Liver (tissue), 10 donors: ENCODE measurements at places on chromosomes 1 and 21.
A peak's percentile ranks its signal among the peaks of the same experiment; 100 is the strongest.

GRCh38 chr21:23398726-23399125 lies 2208.6 kb downstream of the MRPL39 start:
- no peak overlapping the region for H3K27ac ChIP-seq
- no peaks in the 10 kb centered on the region for H3K27me3 ChIP-seq
- DNase-seq = no peak
- no peak overlapping the region for H3K4me3 ChIP-seq
- no peaks in the 10 kb centered on the region for H3K36me3 ChIP-seq

GRCh38 chr1:184385865-184386311 lies 941 bp upstream of the C1orf21 start:
- no peaks in the 10 kb centered on the region for H3K36me3 ChIP-seq
- H3K4me3 ChIP-seq = no peak overlapping the region
- no peak for DNase-seq
- H3K27me3 ChIP-seq = peaks cover 3% of the 10 kb centered on the region
- H3K4me1 ChIP-seq = peaks cover 14% of the 10 kb centered on the region

- H3K27ac ChIP-seq = no peak overlapping the region
- no peaks in the 10 kb centered on the region for H3K27me3 ChIP-seq
- H3K4me1 ChIP-seq = peaks cover 12% of the 10 kb centered on the region
- peak; percentile 82 for DNase-seq
- H3K4me3 ChIP-seq = no peak overlapping the region
Measured at GRCh38 chr1:16009030-16009460, 5.0 kb downstream of the SRARP start.

GRCh38 chr1:19949016-19949415 lies 25.6 kb upstream of the PLA2G2E start:
- H3K4me3 ChIP-seq = no peak overlapping the region
- H3K4me1 ChIP-seq = no peaks in the 10 kb centered on the region
- H3K27me3 ChIP-seq = no peaks in the 10 kb centered on the region
- DNase-seq = no peak
- H3K36me3 ChIP-seq = no peaks in the 10 kb centered on the region

DNA sequence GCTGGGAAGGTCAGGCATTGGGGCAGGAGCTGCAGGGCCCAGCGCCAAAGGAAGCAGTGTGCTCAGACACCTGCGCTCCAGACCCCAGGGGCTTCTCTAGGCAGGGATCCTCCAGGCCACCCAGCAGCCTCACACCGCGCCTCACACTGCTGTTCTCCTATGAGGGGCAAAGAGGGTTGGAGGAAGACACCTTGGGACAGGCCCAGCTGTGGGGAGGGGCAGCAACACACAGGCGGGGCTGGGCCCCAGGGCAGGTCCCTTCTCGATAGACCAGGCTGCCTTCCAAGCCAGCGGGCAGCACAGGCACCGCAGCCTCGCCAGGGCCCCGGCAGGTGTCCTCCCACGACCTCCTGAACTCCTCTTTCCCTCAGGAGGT lies 20.7 kb upstream of the PRSS38 start:
- H3K27ac ChIP-seq = no peak overlapping the region
- H3K4me1 ChIP-seq = no peaks in the 10 kb centered on the region
- DNase-seq = no peak
- no peaks in the 10 kb centered on the region for H3K36me3 ChIP-seq
- no peak overlapping the region for H3K4me3 ChIP-seq
- H3K27me3 ChIP-seq = peaks cover 2% of the 10 kb centered on the region

DNA sequence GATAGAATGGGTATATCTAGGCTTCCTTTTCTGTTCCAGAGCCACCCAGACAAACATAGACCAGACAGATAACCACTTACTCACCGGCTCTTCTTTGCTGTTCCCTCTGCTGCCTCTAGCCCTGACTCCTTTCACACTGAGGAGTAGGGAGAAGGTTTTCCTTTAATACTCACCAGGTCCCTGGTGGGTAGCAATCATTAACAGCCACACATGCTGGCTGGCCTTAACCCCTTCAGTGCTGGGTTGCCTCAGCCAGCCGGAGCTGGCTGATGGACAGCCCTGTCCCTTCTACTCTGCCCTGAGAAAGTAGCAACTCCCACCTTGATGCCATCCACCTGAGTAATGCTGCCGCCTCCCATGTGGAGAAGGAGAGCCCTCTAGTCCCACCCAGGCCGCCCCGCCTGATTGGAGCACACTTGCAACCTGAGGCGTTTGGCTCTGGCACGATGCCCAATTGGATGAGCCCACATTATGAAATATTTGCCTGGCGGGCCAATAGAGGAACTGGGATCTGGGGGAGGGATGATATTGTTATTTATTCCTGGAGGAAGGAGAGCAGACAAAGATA lies 71.6 kb downstream of the PLEKHA6 start:
- H3K27ac ChIP-seq = peak overlapping the region; percentile 90
- peak; percentile 63 for DNase-seq
- no peaks in the 10 kb centered on the region for H3K36me3 ChIP-seq

DNA sequence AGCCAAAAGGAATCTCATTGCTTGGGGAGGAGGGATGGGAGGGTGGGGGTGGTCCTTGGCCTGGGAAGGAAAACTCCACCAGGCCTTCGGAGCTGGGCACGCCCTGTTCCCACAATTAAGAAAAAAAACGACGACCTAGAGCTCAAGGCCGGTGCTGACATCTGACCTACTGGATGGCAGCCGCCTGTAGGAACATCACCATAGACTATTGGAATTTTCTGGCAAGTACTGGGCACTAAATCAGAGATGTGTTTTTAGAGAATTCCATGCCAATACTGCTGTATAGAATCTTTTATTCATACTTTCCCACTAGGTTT lies 729 bp downstream of the NADK start:
- no peak for DNase-seq
- peak overlapping the region; percentile 97 for H3K27ac ChIP-seq
- peak overlapping the region; percentile 71 for H3K4me3 ChIP-seq
- H3K36me3 ChIP-seq = peaks cover under 1% of the 10 kb centered on the region
- H3K4me1 ChIP-seq = peaks cover 39% of the 10 kb centered on the region
- no peaks in the 10 kb centered on the region for H3K27me3 ChIP-seq

DNA sequence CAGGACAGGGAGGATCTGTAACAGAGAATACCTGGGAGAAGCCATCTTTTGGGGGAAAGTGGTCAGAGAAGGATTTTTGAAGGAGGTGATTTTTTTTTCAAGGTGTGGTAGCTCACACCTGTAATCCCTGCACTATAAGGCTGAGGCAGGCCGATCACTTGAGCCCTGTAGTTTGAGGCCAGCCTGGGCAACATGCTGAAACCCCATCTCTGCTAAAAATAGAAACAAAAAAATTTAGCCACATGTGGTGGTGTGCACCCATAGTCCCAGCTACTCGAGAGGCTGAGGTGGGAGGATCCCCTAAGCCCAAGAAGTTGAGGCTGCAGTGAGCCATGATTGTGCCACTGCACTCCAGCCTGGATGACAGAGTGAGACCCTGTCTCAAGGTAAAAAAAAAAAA lies 67.4 kb upstream of the ARTN start:
- no peaks in the 10 kb centered on the region for H3K36me3 ChIP-seq
- no peak overlapping the region for H3K4me3 ChIP-seq
- DNase-seq = no peak
- H3K27ac ChIP-seq = no peak overlapping the region
- no peaks in the 10 kb centered on the region for H3K27me3 ChIP-seq
- H3K4me1 ChIP-seq = no peaks in the 10 kb centered on the region

DNA sequence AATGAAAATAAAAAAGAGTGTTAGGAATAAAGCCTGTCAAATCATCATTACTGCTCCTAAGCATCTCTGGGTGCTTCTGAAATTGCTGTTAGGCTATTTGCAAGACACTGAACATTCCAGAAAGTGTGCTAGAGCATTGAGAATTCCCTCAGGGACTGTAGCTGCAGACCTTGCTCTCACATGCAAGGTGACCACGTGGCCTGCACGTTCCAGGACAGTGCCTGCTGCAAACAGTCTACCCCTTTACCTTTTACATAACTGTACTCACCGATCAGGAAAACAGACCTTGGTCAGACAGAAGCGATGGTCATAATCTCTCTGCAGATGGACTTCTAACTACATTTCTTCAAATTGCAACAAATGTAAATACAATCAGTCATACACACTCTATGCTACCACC lies 164.5 kb downstream of the PSMG1 start:
- H3K4me1 ChIP-seq = peaks cover 8% of the 10 kb centered on the region
- no peak for DNase-seq
- no peak overlapping the region for H3K4me3 ChIP-seq
- H3K27me3 ChIP-seq = no peaks in the 10 kb centered on the region
- no peaks in the 10 kb centered on the region for H3K36me3 ChIP-seq

GRCh38 chr1:223256034-223256433 lies 107.9 kb downstream of the SUSD4 start:
- no peaks in the 10 kb centered on the region for H3K36me3 ChIP-seq
- H3K27me3 ChIP-seq = no peaks in the 10 kb centered on the region
- H3K4me3 ChIP-seq = no peak overlapping the region
- H3K4me1 ChIP-seq = no peaks in the 10 kb centered on the region
- H3K27ac ChIP-seq = no peak overlapping the region
- no peak for DNase-seq

GRCh38 chr1:16915627-16915973 lies 6.1 kb upstream of the CROCC start:
- no peaks in the 10 kb centered on the region for H3K27me3 ChIP-seq
- peaks cover 25% of the 10 kb centered on the region for H3K4me1 ChIP-seq
- H3K4me3 ChIP-seq = no peak overlapping the region
- H3K27ac ChIP-seq = no peak overlapping the region
- H3K36me3 ChIP-seq = no peaks in the 10 kb centered on the region

GRCh38 chr1:21514245-21514644 lies 5.0 kb downstream of the ALPL start:
- H3K4me3 ChIP-seq = no peak overlapping the region
- H3K27ac ChIP-seq = no peak overlapping the region
- no peaks in the 10 kb centered on the region for H3K4me1 ChIP-seq
- DNase-seq = no peak
- H3K36me3 ChIP-seq = no peaks in the 10 kb centered on the region
- H3K27me3 ChIP-seq = no peaks in the 10 kb centered on the region

DNA sequence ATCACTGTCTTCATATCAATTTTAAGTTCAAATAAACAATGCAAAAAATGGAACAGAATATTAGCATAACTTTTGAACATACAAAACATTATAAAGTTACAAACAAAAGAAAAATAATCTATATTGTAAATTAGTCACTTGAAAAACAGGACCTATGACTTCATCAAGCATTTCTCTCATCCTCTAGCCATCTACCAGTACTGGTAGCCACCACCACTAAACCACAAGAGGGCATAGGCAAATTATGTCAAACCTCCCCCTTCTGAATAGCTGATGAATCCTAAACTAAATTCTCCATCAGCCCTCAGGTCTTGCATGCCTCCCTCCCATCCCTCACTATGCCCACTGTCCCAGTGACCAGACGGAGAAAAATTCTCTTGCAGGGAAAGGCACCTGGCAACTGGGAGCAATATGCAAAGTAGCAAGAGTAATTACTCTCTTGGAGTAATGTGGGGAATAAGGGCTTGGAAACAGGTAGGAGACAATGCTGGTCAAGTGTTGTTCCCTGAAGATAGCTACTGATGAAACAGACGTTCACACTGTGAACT lies 37.1 kb downstream of the SSX2IP start:
- H3K4me3 ChIP-seq = no peak overlapping the region
- DNase-seq = no peak
- no peaks in the 10 kb centered on the region for H3K27me3 ChIP-seq
- no peaks in the 10 kb centered on the region for H3K4me1 ChIP-seq

DNA sequence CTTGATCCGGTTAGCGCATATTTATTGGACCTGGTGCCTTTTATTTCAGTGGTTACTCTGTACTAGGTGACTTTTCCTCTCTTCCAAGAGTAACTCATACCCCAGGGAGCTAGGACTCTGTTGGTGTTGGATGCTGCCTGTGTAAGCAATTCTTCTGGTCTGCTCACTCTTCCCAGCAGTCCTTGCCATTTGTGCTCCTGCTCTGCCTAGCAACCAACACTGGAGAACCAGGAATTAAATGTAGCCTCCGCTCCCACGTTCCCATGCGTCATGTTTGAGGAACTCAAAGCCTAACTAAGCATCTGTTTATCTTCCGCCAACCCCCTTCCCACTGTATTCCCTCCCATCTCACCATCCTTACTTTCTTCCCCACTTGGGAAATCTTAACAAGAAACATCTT lies 65.7 kb upstream of the RAVER2 start:
- no peaks in the 10 kb centered on the region for H3K4me1 ChIP-seq
- no peak overlapping the region for H3K27ac ChIP-seq
- no peaks in the 10 kb centered on the region for H3K27me3 ChIP-seq
- H3K36me3 ChIP-seq = no peaks in the 10 kb centered on the region
- H3K4me3 ChIP-seq = no peak overlapping the region
- no peak for DNase-seq

DNA sequence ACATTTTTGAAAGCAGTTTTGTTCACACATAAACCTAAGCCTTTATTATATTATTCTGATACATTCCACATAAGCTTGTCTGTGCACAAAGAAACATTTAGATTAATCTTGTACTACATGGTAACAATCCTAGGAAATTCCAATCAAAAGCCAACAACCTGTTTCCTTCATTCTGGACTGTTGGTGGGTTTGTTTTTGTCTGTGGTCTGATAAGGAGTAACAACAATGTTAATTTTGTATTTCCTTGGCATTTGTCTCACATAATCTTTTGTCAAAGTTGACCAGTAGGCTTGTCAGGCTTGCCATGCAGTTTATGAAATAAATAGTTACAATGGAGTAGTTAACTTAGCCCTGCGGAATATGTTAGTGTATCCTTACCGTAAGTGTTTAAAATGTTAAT lies 183.3 kb downstream of the DHRS3 start:
- H3K36me3 ChIP-seq = no peaks in the 10 kb centered on the region
- peaks cover 12% of the 10 kb centered on the region for H3K4me1 ChIP-seq
- no peak overlapping the region for H3K4me3 ChIP-seq
- no peak for DNase-seq
- H3K27ac ChIP-seq = no peak overlapping the region

DNA sequence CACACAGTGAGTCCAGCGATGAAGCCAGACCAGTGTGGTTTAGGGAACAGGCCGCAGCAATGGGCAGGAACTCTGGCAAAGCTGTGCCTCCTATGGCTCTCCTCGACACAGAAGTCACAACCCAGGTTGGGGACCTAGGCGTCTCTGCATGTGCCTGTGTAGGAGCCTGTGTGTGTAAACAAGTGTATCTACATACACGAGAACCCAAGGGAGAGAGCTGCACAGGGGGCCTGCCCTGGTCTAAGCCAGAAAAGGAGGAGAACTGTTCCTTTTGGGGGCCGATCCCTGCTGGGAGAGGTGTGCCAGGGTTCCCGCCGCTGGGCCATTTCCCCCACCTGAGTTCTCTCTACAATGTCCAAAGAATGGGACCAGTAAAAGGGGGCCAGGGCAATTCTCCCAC lies 56.0 kb downstream of the CD247 start:
- no peaks in the 10 kb centered on the region for H3K36me3 ChIP-seq
- no peak overlapping the region for H3K4me3 ChIP-seq
- no peaks in the 10 kb centered on the region for H3K27me3 ChIP-seq
- DNase-seq = no peak

GRCh38 chr1:26482921-26483320 lies 10.7 kb downstream of the HMGN2 start:
- no peaks in the 10 kb centered on the region for H3K4me1 ChIP-seq
- no peak for DNase-seq
- H3K27ac ChIP-seq = no peak overlapping the region

DNA sequence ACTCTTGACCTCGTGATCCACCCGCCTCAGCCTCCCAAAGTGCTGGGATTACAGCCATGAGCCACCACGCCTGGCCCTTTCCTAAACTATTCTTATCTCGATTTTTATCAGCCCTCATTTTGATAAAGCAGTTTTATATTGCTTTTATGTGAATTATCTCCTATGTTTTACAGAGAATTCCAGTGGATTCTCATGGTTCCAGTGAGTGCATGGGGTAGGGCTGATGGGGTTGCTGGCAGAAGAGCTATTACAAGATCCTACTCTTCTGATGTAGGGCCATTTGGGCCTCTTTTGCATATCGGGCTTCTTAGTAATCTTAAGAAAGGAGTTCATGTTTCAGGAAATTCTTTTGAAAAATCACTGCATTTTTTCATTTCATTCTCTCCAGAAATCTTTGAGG lies 187.6 kb downstream of the PBX1 start:
- DNase-seq = no peak
- no peak overlapping the region for H3K27ac ChIP-seq
- H3K4me1 ChIP-seq = no peaks in the 10 kb centered on the region
- H3K27me3 ChIP-seq = no peaks in the 10 kb centered on the region
